Occipital lobe (tissue), 3 donors: ENCODE measurements at places on chromosomes 3 and 15. TPM values are rescaled to one million over a fixed set of nuclear protein-coding genes. Genes with fewer than 3 reads are reported as not detected.

DNA sequence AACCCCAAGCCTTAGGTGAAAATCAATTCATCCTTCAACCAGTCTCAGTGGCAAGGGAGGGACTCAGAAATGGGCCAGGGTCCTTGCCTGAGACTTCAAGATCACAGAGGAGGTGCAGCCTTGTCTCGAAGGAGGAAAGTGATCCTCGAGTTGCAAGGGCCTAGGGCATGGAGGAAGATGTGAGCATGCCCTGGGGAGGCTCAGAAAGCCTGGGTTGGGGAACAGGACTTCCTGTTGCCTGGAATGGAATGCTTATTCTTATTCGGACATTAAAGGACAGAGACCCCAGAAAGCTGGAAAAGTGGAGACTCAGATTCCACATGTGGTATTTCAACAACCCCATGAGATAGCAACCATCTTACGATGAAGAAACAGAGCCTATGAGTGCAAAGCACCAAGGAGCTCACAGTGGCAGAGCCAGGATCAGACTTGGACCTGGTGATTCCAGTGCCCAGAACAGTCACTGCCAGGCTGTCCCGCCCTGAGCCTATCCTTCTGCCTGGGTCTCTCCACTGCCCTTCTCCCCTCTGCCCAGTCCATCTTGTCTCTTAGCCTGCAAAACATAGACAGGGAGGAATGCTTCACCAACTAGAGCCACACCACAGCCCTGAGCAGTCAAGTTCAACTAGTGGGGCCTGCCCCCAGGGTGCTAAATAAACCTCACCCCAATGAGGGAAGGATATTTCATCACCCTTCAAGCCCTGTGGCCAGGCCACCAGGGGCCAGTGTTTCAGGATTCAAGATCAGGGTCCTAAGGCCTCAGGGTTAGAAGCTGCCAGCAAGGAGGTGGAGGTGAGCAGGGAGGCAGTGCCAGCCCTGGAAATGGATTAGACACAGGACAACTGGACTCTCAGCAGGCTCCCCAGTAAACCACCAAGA is 21.9 kb downstream of the DAPK2 start:
- no peak for DNase-seq

- no peak for DNase-seq
These were observed 385.8 kb downstream of the TBC1D5 start for GRCh38 chr3:17356585-17356984.

DNA sequence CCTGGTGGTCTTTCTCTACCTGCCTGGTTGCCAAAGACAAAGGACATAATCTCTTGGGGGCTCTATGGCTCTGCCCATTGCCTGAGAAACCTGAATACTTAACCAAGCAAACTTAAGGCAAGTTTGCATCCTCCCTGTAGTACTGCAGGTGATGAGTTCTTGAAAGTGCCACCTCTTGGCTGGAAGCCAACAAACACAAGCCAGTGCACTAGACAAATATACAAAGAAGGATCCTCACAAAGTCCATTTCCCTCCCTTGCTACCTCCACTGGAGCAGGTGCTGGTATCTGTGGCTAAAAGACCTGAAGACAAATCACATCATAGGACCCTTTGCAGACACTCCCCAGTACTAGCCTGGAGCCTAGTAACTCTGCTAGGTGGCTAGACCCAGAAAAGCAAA is 772.3 kb downstream of the SI start:
- no peak for DNase-seq

DNA sequence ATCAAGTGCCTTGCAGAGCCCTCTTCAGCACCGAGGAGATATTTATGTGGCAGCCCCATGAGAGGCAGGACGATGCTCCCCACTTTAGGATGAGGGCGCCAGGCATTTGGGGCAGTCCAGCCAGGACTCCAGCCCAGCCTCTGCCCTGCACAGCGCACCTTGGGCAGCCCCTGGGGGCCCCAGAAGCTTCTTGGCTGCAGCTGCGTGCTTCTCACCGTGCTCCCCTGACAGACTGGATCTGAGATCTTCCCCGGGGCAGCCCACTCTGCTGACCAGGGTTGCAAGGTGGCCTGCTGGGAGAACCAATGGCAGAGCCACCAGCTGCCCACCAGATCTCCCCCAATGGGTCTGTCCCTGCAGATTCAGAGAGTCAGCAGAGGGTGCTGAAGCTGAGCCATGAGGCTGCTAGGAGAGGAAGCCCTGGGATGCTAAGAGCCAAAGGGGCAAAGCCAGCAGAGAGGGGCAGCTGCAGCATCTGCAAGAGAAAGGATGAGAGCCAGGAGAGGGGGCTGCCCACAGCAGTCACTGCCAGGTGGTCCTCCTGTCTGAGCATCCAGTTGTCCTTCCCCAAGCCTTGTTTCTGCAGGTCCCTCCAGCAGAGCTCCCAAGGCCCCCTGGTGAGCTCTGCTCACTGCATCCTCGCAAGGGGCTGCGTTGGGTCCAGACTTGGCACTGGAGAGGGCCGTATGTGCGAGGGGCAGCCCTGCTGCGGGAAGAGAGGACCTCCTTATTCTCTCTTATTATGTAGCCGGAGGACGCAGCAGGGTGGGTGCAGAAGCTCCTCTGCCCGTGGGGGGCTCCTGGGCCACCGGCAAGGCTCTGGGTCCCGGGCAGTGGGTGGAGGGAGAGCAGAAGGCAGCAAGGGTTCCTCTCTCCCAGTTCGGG is 14.7 kb upstream of the KLF13 start:
- DNase-seq, result no peak

Gene GRIP2
- total RNA-seq, result 9.7 TPM

GRCh38 chr3:190074817-190075216 is 45.9 kb downstream of the P3H2 start:
- DNase-seq, result no peak

DNA sequence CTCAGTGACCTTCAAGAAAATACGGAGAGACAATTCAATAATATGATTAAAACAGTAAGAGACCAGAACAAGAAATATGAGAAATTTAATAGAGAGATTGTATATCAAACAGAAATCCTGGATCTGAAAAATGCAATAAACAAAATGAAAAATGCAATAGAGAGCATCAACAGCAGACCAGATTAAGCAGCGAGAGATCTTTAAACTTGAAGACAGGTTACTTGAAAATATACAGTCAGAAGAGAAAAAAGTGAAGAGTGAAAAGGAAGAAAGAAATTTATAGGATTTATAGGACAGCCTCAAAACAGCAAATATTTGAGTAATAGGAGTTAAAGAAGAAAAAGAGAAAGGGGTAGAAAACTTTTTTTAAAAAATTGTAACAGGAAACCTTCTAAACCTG is 813.9 kb upstream of the GRM7 start:
- DNase-seq, result no peak

- DNase-seq, result no peak
These were observed 102.8 kb upstream of the CLDN18 start for GRCh38 chr3:137906985-137907649.

Gene MOBP
- 0.94 TPM for total RNA-seq
